ENCODE measurements at places on chromosomes 16 and 17.

GRCh38 chr17:74898376-74898946, 5.0 kb upstream of the FADS6 start:
- DNase-seq = no peak

DNA sequence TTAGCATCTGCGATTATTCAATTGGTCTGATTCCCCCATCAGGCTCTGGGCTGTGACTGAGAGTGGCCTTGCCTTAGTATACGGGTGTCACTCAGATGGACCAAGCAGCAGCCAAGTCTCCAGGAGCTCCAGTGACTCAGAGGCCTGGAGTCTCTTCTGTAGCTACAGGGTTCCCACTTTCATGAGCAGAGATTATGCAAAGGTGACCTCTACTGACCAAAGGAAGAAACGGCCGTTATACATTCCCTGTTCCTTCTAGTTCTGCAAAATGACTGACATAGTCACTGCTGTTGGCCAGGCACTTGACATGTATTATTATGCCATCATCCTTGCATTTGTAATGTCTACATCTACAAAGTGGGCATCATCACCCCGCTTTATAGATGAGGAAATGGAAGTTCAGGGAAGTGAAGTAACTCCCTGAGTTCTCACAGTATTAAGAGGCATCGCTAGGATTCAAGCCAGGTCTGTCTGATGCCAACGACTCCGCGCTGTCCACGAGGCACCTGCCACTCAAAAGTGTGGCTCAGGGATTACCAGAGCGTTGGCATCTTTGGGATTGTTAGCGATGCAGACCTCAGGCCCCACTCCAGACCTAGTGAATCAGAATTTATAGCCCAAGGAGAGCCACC, 23.3 kb downstream of the SLC38A7 start:
- no peak for DNase-seq

DNA sequence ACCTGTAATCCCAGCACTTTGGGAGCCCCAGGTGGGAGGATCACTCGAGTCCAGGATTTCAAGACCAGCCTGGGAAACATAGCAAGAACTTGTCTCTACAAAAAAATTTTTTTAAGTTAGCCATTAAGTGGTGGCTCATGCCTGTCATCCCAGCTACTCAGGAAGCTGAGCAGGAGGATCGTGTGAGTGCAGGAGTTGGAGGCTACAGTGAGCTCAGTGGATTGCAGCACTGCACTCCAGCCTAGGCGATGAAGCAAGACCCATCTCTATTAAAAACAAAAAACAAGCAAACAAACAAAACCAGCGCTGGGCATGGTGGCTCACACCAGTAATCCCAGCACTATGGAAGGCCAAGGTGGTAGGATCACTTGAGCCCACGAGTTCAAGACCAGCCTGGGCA, 38.0 kb downstream of the HEATR3 start:
- no peak for DNase-seq

DNA sequence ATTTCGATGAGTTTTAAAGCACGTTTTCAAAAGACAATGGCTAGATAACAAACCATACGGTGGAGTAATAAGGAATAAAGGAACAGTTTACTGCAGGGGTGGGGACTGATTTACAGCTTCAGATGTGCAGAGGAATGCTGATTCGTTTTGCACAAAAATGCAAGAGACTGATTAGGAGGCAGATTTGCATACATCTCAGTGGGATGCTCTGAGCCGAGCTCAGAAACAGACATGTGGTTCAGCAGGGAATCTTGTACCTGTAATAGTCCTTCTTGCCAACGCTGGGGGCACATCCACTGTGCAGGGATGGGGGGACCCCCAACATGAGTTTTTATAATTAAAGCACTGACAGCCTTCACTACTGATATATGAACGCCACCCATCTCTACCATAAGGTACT, 308.0 kb downstream of the GRIN2A start:
- no peak for DNase-seq

Data from activated naive CD4-positive, alpha-beta T cell (primary cell).